ENCODE measurements at places on chromosomes 6 and 20.

- DNase-seq: no peak
These were observed 858 bp downstream of the FAM83D start for GRCh38 chr20:38926934-38927616.

DNA sequence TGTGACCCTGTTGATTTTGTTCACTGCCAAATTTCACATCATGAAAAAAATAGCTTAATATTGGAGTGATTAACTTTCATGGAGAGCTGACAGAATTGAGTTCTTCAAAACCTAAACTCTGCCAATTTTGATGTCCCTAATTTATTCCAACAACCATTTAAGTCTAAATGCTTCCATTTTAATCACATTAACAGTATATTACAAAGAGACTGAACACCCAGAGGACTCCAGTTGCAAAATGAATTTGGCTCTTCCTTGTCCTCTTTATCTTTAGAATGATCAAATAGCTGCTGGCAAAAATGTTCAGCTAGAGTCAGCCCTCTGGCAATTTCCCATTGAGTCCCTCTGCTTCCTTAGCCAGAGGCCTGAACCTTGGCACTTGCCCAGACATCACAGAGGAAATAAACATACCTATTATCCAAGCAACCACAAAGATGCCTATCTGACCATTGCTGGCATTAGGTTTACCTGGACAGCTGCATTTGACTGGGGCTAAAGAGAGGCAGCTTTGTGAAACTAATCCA lies 299.0 kb upstream of the STXBP5 start:
- no peak for DNase-seq

GRCh38 chr6:109511832-109512231 lies 28.8 kb upstream of the ZBTB24 start:
- DNase-seq: no peak

- DNase-seq: no peak
These were observed 22.6 kb downstream of the TRIM15 start for GRCh38 chr6:30185846-30186484.

GRCh38 chr6:147534116-147534860 lies 25.8 kb downstream of the SAMD5 start:
- no peak for DNase-seq
